ENCODE measurements at places on chromosomes 6 and 20. TPM values are rescaled to one million over a fixed set of nuclear protein-coding genes. Genes with fewer than 3 reads are reported as not detected.

BCAS1 gene
- total RNA-seq: not detected

FRS3 gene
- total RNA-seq: 2.0 TPM

SIRPB2 gene
- total RNA-seq: 4.2 TPM

SLC22A7 gene
- total RNA-seq: not detected

CD164 gene
- 132 TPM for total RNA-seq

GABRR2 gene
- 0.67 TPM for total RNA-seq

SPINT3 gene
- total RNA-seq: not detected

ASIP gene
- not detected for total RNA-seq

PRKN gene
- total RNA-seq: 1.6 TPM

ZSCAN16 gene
- total RNA-seq: 8.2 TPM

RNGTT gene
- 23.0 TPM for total RNA-seq

SYNDIG1 gene
- total RNA-seq: not detected

PLAGL1 gene
- 15.4 TPM for total RNA-seq

ATP6V1G2 gene
- total RNA-seq: 0.33 TPM

CST7 gene
- not detected for total RNA-seq

BEND6 gene
- 0.19 TPM for total RNA-seq

SLC29A1 gene
- total RNA-seq: 150 TPM

MEI4 gene
- under 0.01 TPM for total RNA-seq

SIRPD gene
- total RNA-seq: not detected

GSS gene
- total RNA-seq: 53.9 TPM

HTR1E gene
- total RNA-seq: not detected

PRR18 gene
- total RNA-seq: not detected

KHDC1 gene
- 0.33 TPM for total RNA-seq

SYNE1 gene
- 47.9 TPM for total RNA-seq

OOEP gene
- not detected for total RNA-seq

RAET1L gene
- total RNA-seq: not detected

CAP2 gene
- 0.48 TPM for total RNA-seq

SLC22A3 gene
- not detected for total RNA-seq

CTCFL gene
- total RNA-seq: not detected

TP53TG5 gene
- not detected for total RNA-seq

TNFRSF6B gene
- 41.5 TPM for total RNA-seq
